Non-pigmented ciliary epithelial cell (primary cell): ENCODE measurements at places on chromosomes 2 and 18.

DNA sequence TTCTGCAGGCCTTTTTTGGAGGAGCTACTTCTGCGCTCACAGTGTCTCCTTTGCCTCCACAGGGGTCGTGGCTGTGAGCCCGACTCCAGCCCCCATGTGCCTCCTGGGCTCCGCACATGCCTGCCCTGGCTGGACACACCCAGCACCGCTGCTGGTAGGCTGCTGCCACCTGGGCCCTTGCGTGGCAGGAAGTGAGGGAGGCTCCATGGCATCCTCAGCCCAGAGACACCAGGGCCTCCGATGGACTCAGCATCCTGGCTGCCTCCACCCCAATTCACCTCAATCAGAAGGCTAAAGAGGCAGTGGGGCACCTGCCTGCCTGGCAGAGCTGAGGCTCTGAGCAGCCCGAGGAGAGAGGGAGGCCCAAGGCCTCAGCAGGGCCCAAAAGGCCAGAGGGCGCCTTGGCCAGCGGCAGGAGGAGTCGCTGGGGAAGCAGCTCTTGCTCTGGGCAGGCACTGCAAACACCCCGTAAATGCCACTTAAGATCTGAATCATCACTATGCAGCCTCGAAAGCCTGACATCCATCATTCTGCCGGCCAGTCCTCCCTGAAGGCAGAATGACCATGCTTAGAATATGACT, 68.3 kb upstream of the OTOS start:
- DNase-seq: no peak

- no peak for DNase-seq
Measured at GRCh38 chr18:36756242-36756641, 72.6 kb downstream of the TPGS2 start.

DNA sequence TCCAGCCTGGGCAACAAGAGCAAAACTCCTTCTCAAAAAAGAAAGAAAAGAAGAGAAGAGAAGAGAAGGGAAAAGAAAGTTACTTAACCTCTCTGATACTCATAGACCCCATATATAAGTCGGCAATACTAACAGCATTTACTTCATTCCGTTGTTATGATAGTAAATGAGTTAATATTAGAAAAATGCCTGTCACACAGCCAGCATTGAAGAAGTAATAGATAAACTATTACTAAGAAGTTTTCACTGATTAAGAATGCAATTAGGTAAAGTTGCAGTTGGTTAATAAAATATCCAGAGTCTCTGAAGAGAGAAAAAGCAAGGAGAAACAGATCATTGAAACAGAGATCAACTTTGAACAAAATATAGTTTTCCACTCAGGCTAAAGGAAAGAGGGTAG, 161.3 kb upstream of the UBE2E3 start:
- DNase-seq: no peak

DNA sequence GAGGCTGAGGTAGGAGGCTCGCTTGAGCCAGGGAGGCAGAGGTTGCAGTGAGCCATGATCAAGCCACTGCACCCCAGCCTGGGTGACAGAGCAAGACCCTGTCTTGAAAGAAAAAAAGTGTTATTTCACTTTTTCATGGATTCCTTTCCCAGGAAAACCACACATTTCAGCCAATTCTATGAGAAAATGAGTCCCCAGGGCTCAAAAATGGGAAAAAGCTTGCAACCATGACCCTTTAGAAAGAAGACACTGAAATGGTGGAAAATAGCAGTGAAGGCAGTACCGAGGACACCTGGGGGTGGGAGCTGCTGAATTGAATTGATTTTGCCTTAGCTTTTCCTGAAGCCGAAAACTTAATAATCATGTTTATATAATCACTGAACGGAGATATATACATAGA, 284.2 kb upstream of the HDAC4 start:
- no peak for DNase-seq

DNA sequence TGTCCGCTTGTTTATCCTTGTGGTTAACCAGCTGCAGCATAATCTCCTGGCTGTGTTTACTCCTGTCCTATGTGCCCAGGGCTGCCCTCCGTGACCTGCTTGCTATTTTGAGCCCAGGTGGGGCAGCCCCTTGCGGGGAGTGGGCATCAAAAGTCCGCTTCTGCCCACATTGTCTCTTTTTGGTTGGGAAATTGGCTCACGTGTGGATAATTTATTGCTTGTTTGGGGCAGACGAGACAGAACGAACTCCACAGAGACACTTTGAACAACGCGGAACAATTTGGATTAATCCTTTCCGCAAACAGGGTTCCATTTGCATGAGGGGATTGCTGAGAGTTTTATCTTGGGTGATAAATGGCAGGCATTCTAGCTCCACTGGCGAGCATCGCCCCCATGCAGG, 8.1 kb upstream of the CXCR4 start:
- DNase-seq: no peak

- DNase-seq: no peak
Measured at GRCh38 chr2:82000606-82001005, 1696.1 kb upstream of the LRRTM1 start.

DNA sequence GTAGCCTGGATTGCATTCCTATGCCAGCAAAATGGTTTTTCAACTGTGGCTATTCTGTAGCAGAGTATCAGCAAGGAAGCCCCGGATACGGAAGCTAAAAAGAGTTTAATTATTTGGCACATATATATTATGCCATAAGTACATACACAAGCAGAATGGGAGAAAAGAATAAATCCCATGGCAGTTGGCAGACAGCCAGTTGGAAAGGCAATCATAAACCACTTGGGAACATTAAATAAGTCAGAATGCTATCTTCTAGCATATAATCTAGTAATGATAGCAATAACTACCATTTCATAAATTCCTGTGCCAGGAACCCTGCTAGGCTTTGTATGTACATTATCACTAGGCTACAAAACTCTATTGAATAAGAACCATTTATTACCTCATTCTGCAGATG, 26.0 kb downstream of the GALNT5 start:
- no peak for DNase-seq

- no peak for DNase-seq
Measured at GRCh38 chr18:74516271-74517235, 17.7 kb upstream of the CNDP1 start.
